Uterus (tissue), 4 donors: ENCODE measurements at places on chromosomes 4 and X.

DNA sequence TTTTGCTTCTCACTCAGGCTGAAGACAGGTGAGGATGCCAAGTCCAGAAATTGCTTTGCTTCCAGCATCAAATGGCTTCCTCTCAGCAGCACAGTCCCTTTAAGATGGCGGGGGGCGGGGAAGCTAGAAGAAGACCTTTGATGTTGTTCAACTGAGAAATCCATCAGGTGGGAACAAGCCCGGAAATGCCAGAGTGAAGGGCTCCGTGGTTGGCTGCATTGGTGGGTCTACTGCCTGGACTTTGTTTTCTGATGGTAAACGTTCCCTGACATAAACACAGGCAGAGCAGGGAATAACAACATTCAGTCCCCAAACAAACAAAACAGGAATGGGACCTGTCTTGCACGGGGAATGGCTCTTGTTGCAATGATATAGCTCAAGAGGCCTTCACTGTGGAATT, 37.3 kb downstream of the APLN start:
- H3K36me3 ChIP-seq, result no peaks in the 10 kb centered on the region
- no peaks in the 10 kb centered on the region for H3K27me3 ChIP-seq
- DNase-seq, result no peak
- no peak overlapping the region for H3K27ac ChIP-seq

DNA sequence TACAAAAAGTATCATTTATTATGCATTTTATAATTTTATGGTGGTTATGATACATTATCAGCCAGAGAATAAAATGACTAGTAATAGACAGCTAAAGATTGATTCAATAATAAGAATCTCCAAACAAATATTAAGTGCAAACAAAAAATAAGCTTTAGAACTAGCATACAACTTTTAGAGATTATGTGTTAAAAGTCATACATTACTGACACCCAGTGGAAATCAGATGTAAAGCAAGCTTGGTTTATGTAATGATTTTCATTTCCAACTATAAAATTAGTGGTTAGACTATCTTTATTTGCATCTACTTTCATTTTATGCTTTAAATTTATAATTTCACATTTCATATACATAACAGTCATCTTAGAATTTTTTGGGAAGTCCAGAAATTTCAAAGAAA, 57.7 kb downstream of the IL13RA2 start:
- no peak for DNase-seq
- H3K27me3 ChIP-seq, result no peaks in the 10 kb centered on the region
- H3K4me3 ChIP-seq, result no peak overlapping the region
- no peaks in the 10 kb centered on the region for H3K4me1 ChIP-seq

- no peaks in the 10 kb centered on the region for H3K36me3 ChIP-seq
- no peak for DNase-seq
- H3K27ac ChIP-seq, result no peak overlapping the region
Measured at GRCh38 chr4:85834934-85835333, 360.0 kb downstream of the ARHGAP24 start.

GRCh38 chr4:7852568-7853185, 87.0 kb downstream of the AFAP1 start:
- no peak overlapping the region for H3K27ac ChIP-seq
- H3K27me3 ChIP-seq, result no peaks in the 10 kb centered on the region
- H3K36me3 ChIP-seq, result no peaks in the 10 kb centered on the region

GRCh38 chrX:40474205-40474626, 106.6 kb upstream of the ATP6AP2 start:
- no peaks in the 10 kb centered on the region for H3K4me1 ChIP-seq
- no peak overlapping the region for H3K4me3 ChIP-seq
- no peaks in the 10 kb centered on the region for H3K36me3 ChIP-seq
- no peaks in the 10 kb centered on the region for H3K27me3 ChIP-seq
- peak; percentile 20 for DNase-seq

GRCh38 chr4:74968456-74969164, 35.7 kb downstream of the PARM1 start:
- H3K4me3 ChIP-seq, result no peak overlapping the region
- DNase-seq, result no peak
- H3K27ac ChIP-seq, result peak overlapping the region; percentile 31
- H3K4me1 ChIP-seq, result no peaks in the 10 kb centered on the region

- no peaks in the 10 kb centered on the region for H3K27me3 ChIP-seq
- no peak for DNase-seq
- H3K4me1 ChIP-seq, result no peaks in the 10 kb centered on the region
- no peak overlapping the region for H3K4me3 ChIP-seq
- H3K36me3 ChIP-seq, result no peaks in the 10 kb centered on the region
- H3K27ac ChIP-seq, result no peak overlapping the region
Measured at GRCh38 chr4:7655511-7656243, 220.9 kb upstream of the PSAPL1 start.

DNA sequence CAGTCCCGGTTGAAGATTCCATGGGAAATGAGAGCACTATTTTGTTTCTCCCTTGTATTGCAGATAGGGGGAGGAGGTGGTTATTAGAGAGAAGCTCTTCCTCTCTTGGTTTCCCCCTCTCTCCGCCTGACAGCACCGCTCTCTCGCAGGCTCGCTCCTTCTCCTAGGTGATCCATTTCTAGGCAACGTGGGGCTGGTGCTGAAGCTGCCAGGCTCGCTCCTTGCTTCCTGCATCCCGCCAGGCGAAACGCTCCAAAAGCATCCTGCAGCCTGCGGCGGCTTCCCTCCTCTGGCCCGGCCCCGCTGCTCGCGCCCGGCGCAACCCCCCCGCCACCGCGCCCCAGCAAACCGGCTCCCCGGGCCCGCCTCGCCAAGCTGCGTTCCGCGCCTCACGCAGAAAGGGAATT, at the start of gene GRID2:
Gene GRID2 (plus strand): TSS at position 346 of the 407 bp plus-strand sequence.
- no peaks in the 10 kb centered on the region for H3K36me3 ChIP-seq
- H3K27ac ChIP-seq, result no peak within 1 kb of the TSS
- peak within 1 kb of the TSS; percentile 13 for H3K4me3 ChIP-seq
- DNase-seq, result no peak

DNA sequence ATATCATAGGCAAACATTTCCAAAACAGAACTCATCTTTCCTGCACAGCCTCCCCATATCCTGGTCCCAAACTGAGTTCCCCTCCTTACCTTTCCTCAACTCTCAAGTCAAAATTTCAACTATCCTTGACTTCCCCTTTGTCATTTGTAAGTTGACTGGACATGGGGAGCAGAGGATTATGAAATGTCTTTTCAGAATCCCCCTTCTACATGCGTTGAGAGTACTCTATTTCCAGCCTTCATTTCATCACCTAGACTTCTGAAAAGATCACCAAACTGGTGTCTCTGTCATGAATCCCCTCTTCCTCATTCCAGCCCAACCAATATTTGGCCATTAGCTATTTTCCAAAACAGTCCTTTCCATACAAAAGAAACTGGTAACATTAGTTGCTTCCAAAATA, 95.2 kb downstream of the SYNPO2 start:
- no peaks in the 10 kb centered on the region for H3K27me3 ChIP-seq
- H3K4me3 ChIP-seq, result no peak overlapping the region
- peaks cover 5% of the 10 kb centered on the region for H3K4me1 ChIP-seq

GRCh38 chrX:6917666-6918065, 229.8 kb upstream of the STS start:
- DNase-seq, result no peak
- no peaks in the 10 kb centered on the region for H3K4me1 ChIP-seq
- H3K4me3 ChIP-seq, result no peak overlapping the region

DNA sequence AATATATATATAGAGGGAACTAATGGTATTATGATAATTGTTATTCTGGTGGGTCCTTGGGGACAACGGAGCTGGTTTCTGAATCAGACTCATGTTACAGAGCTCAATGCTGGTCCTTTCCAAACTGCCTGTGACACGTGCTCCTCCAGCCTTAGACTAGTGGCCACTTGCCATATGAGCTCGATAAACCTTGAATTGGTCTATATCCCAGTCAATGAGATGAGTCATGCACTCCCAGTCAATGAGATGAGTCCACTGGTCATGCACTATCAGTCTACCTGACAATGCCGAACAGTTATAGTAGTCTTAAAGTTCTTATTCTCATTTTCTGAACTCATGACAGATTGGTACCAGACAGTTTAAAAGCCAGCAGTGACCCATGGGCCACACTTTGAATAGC, 325.2 kb downstream of the LDB2 start:
- H3K36me3 ChIP-seq, result no peaks in the 10 kb centered on the region
- H3K4me1 ChIP-seq, result peaks cover 5% of the 10 kb centered on the region
- no peak overlapping the region for H3K4me3 ChIP-seq

DNA sequence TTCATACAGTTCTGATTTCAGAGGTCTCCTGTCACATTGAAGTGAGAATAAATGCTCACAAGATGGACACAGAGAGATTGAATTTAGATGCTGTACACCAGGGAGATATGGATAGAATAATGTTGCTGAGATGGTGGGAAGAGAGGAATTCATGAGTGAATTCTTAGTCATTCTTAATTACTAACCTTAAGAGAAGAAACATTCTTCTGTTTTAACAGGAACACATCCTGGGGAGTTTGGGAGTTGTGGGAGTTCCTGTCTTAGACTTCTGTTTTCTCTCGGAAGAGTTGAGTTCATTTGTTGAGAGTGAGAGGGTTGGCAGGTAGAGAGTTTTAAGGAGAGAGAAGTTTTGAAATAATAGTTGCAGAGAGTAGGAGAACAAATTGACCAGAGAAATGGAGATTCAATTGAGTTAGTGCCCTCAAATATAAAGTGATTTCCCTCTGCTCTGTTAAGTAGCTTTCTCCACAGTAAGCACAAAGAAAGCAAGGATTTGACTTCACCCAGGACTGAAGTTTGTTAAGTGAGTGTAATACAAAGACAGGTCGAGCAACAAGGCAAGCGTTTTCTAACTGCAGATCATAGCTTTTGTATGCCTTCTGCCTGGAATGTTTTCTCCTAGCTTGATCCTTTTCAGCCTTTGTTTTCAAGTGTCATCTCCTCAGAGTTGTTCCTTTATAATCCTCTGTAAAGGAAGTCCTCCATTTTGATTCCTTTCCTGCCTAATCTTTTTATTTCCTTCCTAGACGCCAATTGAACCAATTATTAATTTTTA, 205.9 kb downstream of the RAPGEF2 start:
- no peak overlapping the region for H3K4me3 ChIP-seq
- H3K27me3 ChIP-seq, result no peaks in the 10 kb centered on the region
- H3K36me3 ChIP-seq, result no peaks in the 10 kb centered on the region
- DNase-seq, result no peak
- no peak overlapping the region for H3K27ac ChIP-seq
- no peaks in the 10 kb centered on the region for H3K4me1 ChIP-seq

DNA sequence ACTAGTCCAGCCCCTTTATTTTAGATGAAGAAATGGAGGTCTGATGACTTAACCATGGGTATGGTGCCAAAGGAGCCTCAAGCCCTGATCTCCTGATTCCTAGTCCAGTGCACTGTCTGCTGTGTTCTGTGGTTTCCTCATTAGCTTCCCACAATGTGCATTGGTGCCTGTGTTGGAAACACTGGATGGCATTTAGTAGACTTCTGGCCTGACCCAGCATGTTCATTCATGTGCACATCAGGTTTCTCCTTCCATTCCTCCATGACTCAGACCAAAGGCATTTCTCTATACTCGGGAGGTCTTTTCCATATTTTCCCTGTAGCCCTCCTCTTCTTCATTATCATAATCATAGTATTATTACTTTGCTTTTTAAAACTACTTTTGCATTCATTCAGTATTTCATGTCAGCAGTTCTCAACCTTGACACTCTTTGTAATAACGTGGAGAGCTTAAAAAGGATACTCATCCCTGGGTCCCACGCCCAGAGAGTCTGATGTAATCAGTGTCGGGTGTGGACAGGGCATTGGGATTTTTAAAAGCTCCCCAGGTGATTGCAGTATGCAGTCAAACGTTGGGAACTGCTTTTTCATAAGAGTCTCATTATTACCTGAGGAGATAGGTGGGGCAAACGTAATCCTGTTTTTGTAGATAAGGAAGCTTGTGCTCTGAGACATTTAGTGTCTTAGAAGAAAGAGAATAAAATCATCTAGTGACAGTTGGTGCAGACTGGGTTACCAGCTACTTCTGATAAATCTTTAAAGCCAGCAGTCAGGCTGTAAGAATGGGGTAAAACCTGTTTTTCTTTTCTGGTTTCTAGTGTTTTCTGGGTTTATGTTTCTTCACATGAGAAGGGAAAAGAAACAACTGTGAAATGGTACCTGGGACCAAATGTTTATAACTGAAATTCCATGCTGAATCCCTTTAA, 40.9 kb upstream of the XK start:
- no peaks in the 10 kb centered on the region for H3K36me3 ChIP-seq
- DNase-seq, result no peak
- H3K4me1 ChIP-seq, result no peaks in the 10 kb centered on the region
- no peak overlapping the region for H3K4me3 ChIP-seq

DNA sequence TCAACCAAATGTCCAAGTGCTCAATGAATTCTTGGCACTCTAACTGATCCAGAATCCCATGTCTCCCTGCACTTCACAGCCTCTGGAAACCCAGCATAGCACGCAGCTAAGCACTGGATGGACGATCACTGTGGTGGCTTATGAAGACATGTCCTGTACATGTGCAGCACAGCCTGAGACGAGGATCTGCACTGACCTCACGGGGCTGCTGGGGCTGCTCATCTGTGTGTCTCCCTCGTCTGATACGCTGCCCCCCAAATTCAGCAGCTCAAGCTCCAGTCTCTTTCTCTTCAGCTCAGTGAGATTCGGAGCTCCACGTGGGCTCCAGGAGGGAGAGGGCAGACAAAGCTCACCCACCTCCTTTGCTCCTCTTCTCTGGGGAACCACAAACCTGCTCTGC, 126.9 kb downstream of the CPZ start:
- H3K27me3 ChIP-seq, result no peaks in the 10 kb centered on the region
- H3K4me1 ChIP-seq, result no peaks in the 10 kb centered on the region
- H3K36me3 ChIP-seq, result no peaks in the 10 kb centered on the region

- H3K27me3 ChIP-seq, result no peaks in the 10 kb centered on the region
- peak overlapping the region; percentile 74 for H3K27ac ChIP-seq
- DNase-seq, result no peak
- H3K36me3 ChIP-seq, result no peaks in the 10 kb centered on the region
- no peaks in the 10 kb centered on the region for H3K4me1 ChIP-seq
- H3K4me3 ChIP-seq, result no peak overlapping the region
Measured at GRCh38 chr4:98574816-98575215, 83.6 kb downstream of the TSPAN5 start.

DNA sequence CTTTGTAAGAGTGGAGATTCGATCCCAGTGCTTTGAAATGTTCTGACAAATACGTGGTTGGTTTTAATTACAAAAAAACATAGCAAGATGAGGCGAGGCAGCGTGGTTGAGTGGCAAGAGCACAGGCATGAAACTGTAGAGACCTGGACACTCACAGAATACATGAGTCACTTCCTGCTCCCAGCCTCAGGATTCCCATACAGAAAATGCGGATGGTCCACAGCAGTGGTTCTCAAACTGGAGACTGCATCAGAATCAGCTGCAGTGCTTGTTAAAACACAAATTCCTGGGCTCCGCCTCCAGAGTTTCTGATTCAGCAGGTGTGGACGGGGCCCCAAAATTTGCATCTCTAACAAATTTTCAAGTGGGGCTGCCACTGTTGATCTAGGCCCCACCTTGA, 10.1 kb downstream of the OTOP1 start:
- H3K4me3 ChIP-seq, result no peak overlapping the region
- H3K36me3 ChIP-seq, result no peaks in the 10 kb centered on the region
- H3K27ac ChIP-seq, result no peak overlapping the region

GRCh38 chr4:48602763-48603162, 112.7 kb downstream of the ZAR1 start:
- H3K4me3 ChIP-seq, result no peak overlapping the region
- H3K27ac ChIP-seq, result no peak overlapping the region
- no peaks in the 10 kb centered on the region for H3K4me1 ChIP-seq
- no peaks in the 10 kb centered on the region for H3K27me3 ChIP-seq
- no peaks in the 10 kb centered on the region for H3K36me3 ChIP-seq
